Heart right ventricle (tissue), 16 donors: ENCODE measurements at places on chromosomes 16 and 17. TPM values are rescaled to one million over a fixed set of nuclear protein-coding genes. Genes with fewer than 3 reads are reported as not detected.
A peak's percentile ranks its signal among the peaks of the same experiment; 100 is the strongest.

GRCh38 chr16:12531937-12532336, 271.8 kb downstream of the CPPED1 start:
- no peak overlapping the region for H3K4me3 ChIP-seq
- no peak for DNase-seq
- no peaks in the 10 kb centered on the region for H3K4me1 ChIP-seq
- no peaks in the 10 kb centered on the region for H3K27me3 ChIP-seq
- H3K27ac ChIP-seq: no peak overlapping the region

- peak overlapping the region; percentile 45 for H3K27ac ChIP-seq
- no peaks in the 10 kb centered on the region for H3K27me3 ChIP-seq
- no peaks in the 10 kb centered on the region for H3K36me3 ChIP-seq
- DNase-seq: peak; percentile 29
Measured at GRCh38 chr17:60102632-60103096, 23.9 kb upstream of the HEATR6 start.

DNA sequence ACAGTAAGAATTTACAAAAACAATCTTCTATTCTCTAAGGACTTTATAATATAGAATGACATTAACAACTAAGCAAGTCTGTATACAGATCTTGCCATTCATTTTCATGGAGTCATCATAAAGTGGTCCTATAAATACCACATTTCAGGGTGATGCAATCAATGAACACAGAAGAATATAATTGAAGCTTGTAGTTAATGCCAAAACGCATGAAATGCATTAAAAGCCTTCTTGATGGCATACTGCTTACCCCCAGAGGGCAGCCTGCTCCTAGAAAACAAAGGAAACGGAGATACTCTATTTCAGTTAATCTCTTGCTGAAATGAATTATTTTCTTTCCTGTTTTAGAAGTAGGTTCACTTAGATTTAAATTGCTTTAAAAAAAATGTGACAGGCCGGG, 45.2 kb upstream of the STAC2 start:
- H3K27me3 ChIP-seq: no peaks in the 10 kb centered on the region
- DNase-seq: no peak
- peaks cover 94% of the 10 kb centered on the region for H3K36me3 ChIP-seq

GRCh38 chr17:18070861-18071340, 16.8 kb upstream of the DRG2 start:
- H3K27ac ChIP-seq: no peak overlapping the region
- H3K4me1 ChIP-seq: no peaks in the 10 kb centered on the region
- peak overlapping the region; percentile 5 for H3K4me3 ChIP-seq
- no peak for DNase-seq
- no peaks in the 10 kb centered on the region for H3K36me3 ChIP-seq

FAM171A2 gene
- 0.95 TPM for total RNA-seq

- H3K27me3 ChIP-seq: no peaks in the 10 kb centered on the region
- H3K36me3 ChIP-seq: no peaks in the 10 kb centered on the region
- peaks cover 19% of the 10 kb centered on the region for H3K4me1 ChIP-seq
- DNase-seq: no peak
Measured at GRCh38 chr16:78628461-78629045, 529.1 kb downstream of the WWOX start.
